Sigmoid colon (tissue), 7 donors: ENCODE measurements at places on chromosomes 5 and 9. TPM values are rescaled to one million over a fixed set of nuclear protein-coding genes. Genes with fewer than 3 reads are reported as not detected.

Gene INSYN2B
- under 0.01 TPM for total RNA-seq

Gene FOXD1
- total RNA-seq: not detected

Gene NIPBL
- 64.5 TPM for total RNA-seq

Gene KCTD16
- total RNA-seq: 0.28 TPM

Gene FOXD4L5
- not detected for total RNA-seq

Gene SLF1
- 8.6 TPM for total RNA-seq

Gene SLC6A19
- total RNA-seq: not detected

DNA sequence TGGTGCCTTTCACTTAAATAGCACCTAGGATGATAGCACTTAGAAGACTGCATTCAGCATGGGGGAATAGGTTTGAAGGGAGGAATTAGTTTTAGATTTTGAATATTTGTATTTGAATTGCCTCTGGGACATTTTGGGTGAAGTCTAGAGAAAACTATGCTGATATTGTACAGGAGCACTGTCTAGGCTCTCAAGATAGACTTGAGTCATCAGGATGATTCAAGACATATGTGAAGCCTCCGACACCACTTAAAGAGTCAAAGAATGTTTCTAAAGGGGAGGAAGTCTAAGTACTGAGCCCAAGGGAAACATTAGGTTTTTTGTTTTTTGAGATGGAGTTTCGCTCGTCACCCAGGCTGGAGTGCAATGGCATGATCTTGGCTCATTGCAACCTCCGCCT lies 63.9 kb upstream of the CCDC180 start:
- no peak for DNase-seq

DNA sequence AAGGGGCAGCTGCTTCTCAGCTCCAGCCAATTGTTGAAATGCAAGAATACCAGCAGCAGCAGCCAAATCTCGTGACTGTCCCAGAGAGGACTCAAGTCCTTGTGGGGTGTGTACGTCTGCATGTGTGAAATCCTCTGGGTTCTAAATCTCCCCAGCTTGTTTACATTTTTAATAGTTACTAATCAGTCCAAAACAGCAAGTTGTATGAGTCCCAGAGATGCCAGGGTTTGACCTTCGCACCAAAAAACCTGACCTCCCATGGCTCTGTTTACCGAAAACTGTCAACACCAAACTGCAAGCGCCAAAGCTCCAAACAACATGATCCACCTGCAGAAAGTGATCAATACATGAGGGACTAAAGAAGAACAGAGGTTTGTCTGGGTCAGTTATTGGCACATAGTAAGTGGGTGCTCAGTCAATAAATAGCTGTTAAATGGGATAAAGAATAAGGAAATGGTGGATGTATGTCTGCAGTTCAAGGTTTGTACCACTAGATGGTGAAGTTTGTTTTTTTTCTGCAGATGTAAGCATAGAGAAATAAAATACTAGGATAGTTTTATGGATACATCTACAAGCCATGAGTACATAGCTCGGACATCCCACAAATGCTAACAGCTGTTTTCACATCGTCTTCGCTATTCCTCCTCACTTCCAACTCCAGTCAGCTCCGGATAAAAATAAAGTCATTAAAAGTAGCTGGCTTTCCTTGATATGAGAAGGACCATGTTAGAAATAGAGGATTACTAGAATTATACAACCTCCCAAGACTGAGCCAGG lies 85.3 kb upstream of the ADRB2 start:
- DNase-seq: peak; percentile 63

GRCh38 chr5:141491323-141492167 lies 2.7 kb downstream of the PCDHGC5 start:
- no peak for DNase-seq
